ENCODE measurements at places on chromosomes 4 and X.

DNA sequence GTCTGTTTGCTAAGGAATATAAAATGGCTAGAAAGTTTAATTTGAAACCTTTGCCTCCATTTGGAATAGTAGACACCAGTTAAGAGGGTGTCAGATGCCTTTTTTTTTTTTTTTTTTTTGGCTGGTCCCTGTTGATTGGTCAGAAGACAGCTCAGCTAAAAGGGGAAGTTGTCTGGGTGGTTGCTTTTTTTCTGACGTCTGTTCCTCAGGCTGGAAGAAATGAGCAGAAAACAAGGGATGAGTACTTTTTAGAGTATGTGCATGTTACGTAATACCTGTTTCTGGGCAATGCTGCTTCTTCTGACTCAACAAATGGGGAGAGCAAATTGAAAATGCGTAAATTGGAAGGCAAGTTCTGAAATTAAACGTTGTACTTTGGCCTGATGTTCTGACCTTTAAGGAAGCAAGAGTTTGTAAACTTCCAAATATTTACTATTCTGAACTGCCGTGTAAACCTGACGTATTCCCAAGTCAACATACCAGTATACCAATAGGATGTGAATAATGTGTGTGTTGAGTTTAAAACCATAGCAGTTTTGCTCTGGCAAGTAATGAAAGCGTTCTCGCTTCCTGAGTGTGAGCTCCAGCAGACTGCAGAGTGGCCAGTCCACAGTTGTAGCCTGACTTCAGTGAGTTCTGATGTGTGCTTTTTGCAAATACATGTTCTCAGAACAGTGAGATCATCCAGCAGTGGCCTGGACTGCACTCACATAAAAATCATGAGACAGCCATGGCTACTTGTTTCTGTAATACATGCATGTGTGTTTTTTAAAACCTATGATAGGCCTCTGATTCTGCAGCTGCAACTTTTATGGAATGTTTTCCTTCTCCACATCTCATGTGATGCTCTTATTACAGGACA is 1.7 kb downstream of the SAT1 start:
- no peak for DNase-seq

DNA sequence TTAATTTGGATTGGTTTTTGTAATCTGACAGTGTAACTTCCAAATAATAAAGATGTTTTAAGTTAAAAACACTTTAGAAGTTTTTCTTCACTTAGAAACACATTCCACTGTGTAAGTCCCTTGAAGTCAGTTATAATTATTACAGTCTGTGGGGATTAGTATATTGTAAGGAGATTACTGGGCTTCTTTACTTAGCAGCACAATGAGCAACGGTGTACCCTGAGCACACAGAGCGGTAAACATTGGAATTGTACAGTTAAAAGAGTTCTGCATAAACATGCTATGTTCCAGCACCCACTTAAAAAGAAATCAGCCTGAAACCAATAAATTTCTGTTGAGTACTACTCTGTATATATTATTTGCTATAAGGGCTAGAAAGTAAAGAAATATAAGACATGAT is 44.3 kb downstream of the CCSER1 start:
- DNase-seq, result no peak

DNA sequence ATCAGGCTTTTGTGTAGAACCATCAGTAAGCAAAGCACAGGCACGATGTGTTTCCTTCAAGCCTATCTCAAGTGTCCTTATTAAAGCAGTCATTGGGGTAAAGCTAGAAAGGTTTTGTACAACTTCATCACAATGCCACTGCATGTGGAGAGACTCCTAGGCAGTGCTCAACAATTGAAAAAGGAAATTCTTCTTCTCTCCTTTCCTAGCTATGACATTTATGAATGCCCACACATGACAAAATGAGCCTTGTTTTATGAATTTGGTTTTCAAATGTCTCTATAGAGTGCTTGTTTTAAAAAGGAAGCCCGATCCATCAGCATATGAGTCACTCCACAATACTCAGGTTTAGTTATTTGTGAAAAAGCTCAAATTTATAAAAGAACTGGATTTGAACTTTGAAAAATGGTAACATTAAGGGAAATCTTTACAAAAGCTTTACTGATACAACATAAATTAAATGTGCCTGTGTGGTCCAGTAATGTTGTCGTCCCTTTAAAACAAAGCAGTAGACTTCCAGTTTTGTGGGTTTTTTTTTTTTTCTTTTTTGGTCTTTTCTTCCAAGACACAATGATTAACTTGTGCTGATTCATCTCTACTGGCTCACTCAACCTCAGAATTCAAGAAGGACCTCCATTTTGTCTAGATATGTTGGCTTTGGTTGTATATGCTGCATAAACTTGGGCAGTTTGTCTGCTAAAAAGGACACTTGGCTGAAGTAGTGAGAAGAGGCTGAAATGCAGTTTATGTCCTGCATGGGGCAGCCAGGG is 273.8 kb downstream of the GASK1B start:
- DNase-seq, result peak; percentile 38

- no peak for DNase-seq
Observed at GRCh38 chr4:74365761-74366160, 816 bp downstream of the EREG start.

- peak; percentile 16 for DNase-seq
Observed at GRCh38 chr4:176841711-176842112, 49.0 kb upstream of the VEGFC start.

DNA sequence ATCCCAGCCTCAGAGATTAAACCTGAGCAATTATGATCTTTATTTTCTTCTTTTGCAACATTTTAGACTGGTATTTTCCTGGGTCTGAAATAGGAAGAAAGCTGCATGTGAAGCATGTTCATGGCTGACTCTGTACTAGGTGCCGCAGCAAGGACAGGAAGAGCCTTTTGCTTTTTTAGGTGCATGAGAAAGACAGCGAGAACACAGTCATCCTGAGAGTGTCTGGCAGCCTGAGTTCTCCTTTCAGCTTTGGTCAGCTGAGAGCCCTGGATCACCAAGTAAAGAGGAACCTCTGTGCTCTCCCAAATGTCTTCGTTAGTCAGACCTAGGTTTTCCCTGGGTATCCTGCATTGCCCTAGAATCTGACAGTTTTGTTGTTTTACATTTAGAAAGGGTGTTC is 29.8 kb downstream of the FAM149A start:
- no peak for DNase-seq

- no peak for DNase-seq
Observed at GRCh38 chr4:118964891-118965411, 76.3 kb downstream of the SYNPO2 start.
